ENCODE measurements at places on chromosomes 6 and 20.

GRCh38 chr6:105135907-105136430 lies 43.8 kb downstream of the POPDC3 start:
- DNase-seq = no peak

DNA sequence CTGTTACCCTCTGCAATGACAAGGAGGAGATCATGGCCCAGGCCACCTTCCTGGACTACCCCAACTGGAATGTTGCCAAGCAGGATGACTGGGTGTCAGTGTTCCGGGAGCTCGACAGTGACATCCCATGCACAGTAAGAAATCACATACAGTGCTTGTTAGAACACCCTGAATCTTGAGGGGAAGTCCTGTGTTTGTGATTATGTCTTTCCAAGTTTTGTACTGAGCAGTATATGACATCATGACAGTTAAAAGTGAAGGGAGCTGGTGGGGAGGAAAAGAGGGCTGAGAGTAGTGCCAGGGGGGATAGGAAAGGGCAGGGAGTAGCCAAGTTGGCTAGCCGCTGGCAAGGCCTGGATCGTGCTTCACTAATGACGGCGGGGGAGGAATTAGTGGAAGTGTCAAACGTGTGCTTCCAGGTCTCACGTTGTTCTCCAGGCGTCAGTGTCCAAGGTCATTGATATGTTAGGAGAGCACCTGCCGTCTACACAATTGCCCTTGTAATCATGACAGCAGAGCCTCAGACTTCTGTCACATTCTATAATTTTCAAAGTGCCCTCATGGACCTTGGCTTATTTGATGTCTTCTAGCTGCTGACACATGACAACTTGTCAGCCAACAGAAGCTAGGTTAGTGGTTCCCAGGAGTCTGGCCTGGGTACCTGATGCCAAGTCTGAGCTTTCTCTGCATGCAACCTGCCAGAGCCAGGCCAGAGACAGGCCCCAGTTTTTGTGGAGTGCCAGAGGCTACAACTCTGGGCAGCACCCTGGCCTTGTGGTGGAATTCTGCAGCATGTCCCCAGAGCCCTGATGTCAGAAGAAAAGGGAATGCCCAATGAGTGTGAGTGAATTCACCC lies 18.8 kb downstream of the CFAP61 start:
- no peak for DNase-seq

- DNase-seq = no peak
Observed at GRCh38 chr6:51678905-51679620, 408.4 kb downstream of the PKHD1 start.

DNA sequence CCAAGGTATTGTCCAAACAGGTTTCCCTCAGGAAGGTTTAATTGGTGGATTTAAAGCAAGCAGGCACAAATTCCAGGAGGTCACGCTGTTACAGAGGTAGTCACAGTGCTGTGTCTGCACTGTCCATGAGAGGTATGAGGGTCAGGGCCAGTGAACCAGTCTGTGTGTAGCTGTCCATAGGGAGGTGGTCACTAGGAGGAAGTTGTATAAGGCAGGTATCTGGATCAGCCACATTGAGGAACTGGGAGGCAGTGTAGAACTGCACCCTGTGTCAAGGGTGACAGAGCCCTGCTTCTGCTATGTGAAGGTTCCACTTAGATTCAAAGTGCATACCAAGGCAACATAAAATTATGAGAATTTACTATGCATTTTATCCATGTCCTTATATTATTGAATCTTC lies 73.3 kb downstream of the MAP3K4 start:
- DNase-seq = no peak

DNA sequence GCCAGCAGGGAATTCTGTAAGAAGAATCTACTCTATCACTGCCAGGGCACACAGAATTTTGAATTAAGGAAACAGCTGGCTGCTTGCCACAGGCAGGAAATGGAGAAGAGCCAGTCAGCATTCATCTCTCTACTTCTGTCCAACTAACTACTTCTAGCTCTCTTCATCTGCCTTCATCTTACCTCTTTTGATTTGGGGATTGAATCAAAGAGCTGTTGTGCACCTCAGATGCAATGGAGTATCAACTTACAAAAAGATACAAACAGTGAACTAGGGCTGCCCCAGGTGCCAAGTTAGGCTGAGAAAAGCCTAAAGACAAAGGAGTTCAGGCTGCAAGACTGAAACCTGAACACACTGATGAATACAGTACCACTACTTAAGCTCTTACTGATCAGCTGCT lies 82.0 kb downstream of the PTPRK start:
- DNase-seq = no peak

DNA sequence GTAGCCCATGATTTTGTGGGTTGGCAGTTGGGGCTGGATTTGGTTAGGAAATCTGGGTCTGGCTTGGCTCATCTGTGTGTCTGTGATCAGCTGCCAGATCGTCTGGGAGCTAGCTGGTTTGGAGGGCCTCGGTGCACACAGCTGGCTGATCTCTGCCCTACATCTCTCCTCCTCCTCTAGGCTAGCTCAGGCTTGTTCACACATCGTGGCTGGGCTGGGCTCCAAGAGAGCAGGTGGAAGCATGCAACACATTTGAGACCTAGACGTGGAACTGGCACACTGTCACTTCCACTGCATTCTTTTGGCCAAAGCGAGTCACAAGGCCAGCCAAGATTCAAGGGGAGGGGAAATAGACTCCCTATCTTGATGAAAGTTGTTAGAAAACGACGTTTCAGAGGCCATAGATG lies 15.9 kb downstream of the NDUFAF5 start:
- DNase-seq = no peak

DNA sequence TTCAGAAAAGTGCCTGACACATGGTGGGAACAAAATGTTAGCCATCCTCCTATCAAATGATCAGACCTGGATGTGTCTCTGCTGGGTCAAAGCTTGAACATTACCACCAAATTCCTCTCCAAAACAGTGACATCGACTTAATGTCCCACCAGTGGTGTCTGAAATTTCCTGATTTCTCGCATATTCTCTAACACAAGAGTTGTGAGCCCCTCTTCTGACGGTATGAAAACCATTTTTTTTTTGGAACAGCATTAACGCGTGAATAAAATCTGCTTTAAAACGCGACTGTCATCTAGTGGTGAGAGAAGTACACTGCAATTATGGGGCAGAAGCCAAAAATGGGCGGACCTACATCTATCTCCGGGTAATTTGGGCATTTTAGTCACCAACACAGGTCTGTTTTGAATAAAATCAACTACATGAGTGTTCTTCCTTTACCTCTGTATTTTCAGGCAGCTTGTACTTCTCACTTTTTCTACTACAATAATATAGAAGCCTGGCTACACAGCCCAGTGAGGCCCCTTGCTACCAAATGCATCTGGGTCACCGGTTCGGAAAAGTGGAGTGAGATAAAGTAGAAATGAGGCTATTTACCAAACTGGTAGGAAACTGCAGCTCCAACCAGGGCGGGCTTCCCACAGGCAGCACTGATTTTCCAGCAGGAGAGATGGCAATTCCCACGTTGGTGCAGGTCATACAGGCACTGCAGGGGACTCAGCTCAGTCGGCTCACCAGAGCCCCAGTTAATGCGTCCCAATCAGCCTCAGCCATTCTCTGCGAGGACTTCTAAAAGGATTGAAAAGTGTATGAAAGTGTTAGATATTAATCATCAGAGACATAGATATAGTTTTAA lies 27.4 kb downstream of the MGME1 start:
- no peak for DNase-seq

GRCh38 chr6:32188381-32189068 lies 1.5 kb downstream of the PBX2 start:
- no peak for DNase-seq

DNA sequence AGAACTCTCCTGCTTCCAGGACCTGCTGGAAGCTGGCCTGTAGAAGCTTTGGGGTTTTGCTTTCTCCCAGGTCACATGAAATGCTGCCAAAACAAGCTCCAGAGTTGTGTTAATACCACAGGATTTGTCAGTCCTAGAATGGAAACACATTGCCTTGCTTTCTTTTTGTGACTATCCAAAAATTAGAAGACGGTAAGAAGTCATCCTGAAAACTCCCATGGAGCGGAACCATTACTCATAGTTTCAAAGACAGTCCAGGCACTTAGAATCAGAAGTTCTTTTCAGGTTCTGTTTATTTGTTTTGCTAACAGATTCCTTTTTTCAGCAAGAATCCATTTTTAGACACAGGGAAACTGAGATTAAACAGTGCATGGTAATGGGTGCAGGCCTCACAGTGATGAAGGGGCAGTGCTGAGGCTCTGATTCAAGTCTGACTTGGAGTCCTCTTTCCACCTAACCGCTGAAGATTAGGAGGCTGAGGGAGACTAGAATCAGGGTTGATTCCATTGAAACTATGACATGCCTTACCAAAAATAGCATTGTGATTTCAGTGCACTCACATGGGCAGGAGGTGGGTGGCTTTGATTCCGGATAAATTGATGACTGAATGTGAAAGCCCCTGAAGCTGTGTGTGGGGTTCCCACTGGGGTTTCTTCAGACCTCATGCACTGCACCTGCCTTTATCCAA lies 72.2 kb upstream of the NAA20 start:
- DNase-seq = no peak

DNA sequence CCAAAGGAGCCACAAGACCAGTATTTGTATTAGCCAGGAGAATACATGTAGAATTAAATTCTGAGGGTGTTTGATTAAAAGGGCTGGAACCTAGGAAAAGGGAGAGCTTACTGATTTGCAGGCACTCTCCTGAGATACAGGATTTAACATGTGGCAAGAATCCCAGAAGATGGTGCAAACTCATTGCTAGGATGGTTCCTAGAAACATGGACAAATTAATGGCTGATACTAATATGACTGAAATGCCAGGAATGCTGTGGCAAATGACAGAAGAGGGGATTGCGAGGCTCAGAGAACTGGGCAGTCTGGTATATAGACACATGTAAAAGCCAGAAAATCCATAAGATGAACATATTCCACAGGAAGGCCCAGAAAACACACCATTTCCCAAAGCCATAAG lies 118.1 kb downstream of the RWDD2A start:
- DNase-seq = no peak
